GM18507 (cell line): ENCODE measurements at places on chromosomes 1 and 21.

- no peak for DNase-seq
Observed at GRCh38 chr1:97078872-97079271, 357.3 kb downstream of the PTBP2 start.

GRCh38 chr1:22751124-22751531 lies 40.5 kb downstream of the EPHB2 start:
- DNase-seq, result no peak

DNA sequence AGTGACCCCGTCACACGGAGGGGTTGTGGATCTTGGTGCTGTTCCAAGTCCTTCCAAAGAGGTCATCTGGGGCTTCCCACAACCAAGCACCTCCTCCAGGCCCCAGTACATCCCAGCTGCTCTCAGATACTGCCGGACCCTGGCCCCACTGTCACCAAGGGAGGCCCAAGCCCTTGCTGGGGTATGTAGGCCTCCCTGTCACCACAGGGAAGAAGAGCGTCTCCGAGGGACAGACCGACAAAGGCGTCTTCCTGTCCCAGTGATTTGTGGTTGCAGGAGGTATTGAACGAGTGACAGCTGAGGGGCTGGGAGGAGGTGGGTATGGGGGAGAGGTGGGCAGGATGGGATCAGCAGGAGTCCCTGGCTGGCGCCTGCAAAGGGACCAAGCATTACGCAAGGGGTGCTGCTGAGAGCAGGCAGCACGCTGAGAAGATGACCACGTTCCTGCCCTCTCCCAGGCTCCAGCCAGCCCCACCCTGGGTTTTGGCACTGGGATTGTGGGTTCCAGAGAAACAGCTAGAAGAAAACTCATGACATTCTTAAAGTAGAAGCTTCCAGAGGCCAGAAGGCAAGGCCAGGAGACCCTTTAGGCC lies 29.7 kb downstream of the LRP8 start:
- no peak for DNase-seq

GRCh38 chr21:35615325-35615724 lies 445.0 kb downstream of the SETD4 start:
- no peak for DNase-seq

GRCh38 chr1:211336161-211336560 lies 9.5 kb downstream of the TRAF5 start:
- DNase-seq, result no peak

- DNase-seq, result no peak
Observed at GRCh38 chr1:38508232-38508631, 351.3 kb downstream of the RRAGC start.

DNA sequence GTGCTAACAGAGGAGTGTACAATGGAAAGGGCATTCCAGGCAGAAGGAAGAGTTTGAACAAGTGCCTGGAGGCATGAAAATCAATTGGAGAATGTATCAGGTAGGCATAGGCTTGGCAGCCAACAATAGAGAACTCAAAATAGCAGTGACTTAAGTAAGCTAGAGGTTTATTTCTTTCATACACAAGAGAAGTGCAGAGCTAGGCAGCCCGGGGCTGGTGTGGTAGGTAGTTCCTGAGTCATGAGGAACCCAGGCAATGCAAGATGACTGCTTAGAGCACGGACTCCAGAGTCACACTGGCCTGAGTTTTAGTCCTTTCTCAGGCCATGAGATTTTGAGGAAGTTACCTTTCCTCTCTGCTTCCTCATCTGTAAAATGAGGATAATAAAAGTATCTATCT lies 74.8 kb upstream of the LRRN2 start:
- DNase-seq, result no peak

- no peak for DNase-seq
Observed at GRCh38 chr1:244113532-244114320, 62.6 kb downstream of the ZBTB18 start.

- DNase-seq, result no peak
Observed at GRCh38 chr1:229119876-229120275, 151.0 kb upstream of the RAB4A start.
